ENCODE measurements at places on chromosomes 1 and 21.

GRCh38 chr1:32405672-32406467 is 11.6 kb upstream of the BSDC1 start:
- DNase-seq: no peak

- no peak for DNase-seq
Measured at GRCh38 chr1:115036814-115037507, 7.3 kb downstream of the TSHB start.

DNA sequence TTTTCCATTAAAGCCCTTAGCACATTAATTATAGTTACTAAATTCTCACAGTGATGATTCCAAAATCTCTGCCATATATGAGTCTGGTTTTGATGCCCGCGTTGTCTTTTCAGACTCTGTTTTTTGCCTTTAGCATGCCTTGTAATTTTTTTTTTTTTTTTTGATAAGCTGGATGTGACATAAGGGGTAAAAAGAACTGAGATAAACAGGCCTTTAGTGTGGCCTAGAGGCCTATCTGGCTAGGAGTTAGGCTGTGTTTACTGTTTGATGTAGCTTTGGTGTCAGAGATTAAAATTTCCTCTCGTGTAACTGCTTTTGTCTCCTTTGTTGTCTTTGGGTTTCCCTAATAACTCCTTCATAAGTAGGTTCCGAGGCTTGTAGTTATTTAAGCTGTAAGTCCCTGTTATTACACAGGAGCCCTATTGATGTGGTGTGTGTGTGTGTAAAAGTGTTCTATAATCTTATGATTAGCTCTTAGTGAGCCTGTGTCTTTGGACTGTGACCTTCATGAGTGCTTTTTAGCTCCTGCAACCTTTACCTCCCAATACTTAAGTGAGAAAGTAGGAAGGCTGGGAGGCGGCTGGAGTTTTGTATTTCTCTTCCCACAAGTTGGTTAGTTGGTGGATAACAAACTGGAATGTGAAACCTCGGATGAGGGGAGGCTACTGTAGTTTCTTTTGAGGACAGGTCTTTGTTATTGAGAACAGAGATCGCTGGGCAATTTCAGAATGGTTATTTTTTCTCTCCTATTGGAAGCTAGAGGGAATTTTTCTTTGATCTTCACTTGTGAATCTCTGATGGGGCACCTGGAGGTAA is 19.3 kb downstream of the HS2ST1 start:
- DNase-seq: no peak

GRCh38 chr1:183736343-183736742 is 68.6 kb upstream of the RGL1 start:
- no peak for DNase-seq

DNA sequence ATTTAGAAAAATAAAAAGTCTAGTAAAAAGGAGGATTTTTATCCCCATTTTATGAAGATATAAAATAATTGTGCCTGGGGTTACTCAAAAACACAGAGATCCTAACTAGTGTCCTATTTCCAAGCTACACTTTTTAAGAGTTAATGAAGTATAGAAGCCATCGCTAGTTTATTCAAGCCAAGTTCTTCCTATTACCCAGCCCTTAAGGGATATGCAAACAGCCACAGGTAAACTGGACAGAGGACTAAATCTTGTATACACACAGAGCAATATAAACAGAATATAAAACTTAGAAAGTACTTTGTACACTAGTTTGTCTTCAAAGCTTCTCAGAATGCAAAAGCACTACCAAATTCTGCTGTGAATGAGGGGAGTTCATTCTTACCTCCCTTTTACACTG is 111.1 kb downstream of the RERE start:
- no peak for DNase-seq

DNA sequence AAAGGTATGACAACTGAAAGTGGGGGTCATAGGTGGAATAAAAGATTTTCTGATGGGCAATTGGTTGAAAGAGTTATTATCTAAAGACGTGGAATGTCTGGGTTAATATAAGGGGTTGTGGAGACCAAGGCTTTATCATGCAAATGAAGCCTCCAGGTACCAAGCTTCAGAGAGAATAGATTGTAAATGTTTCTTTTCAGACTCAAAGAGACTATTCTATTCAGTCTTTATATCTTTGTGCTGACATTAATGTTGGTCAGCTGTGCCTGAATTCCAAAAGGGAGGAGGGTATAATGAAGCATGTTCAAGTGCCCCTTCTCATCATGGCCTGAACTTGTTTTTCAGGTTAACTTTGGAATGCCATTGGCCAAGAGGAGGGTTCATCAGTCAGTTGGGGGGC is 145.3 kb downstream of the SETD4 start:
- DNase-seq: no peak

GRCh38 chr1:50879137-50879536 is 80.9 kb downstream of the FAF1 start:
- DNase-seq: no peak

GRCh38 chr1:226476066-226476465 is 68.2 kb upstream of the PARP1 start:
- DNase-seq: no peak

DNA sequence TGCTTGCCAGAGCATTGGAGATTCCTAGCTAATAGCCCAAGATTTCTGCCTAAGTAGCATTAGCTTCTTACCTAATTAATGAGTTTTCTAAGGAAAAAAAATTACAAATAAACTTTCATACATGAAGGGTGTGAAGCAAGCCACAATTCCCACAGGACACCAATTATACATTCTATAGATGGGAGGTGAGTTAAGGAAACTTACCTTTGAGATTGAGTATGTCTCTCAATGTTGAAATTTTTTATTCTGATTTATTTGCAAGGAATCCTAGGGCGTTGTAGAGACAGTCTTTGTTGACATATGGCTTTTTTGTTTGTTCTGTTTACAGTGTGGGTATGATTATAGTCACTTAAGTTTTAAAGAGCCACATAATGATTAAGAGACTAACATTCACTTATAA is 313.0 kb downstream of the RYR2 start:
- no peak for DNase-seq

DNA sequence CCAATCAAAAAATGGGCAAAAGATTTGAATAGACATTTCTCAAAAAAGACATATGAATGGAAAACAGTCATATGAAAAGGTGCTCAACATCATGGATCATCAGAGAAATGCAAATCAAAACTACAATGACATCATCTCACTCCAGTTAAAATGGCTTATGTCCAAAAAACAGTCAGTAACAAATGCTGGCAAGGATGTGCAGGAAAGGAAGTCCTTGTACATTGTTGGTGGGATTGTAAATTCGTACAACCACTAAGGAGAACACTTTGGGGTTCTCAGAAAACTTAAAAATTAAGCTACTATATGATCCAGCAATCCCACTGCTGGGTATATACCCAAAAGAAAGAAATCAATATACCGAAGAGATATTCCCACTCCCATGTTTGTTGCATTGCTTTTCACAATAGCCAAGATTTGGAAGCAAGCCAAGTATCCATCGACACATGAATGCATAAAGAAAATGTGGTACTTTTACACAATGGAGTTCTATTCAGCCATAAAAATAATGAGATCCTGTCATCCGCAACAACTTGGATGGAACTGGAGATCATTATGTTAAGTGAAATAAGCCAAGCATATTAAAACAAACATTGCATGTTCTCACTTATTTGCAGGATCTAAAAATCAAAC is 17.9 kb downstream of the GBP5 start:
- DNase-seq: peak; percentile 36

GRCh38 chr1:207987164-207987563 is 76.2 kb upstream of the CD34 start:
- DNase-seq: no peak

GRCh38 chr1:107776900-107777663 is 187.9 kb downstream of the VAV3 start:
- no peak for DNase-seq

DNA sequence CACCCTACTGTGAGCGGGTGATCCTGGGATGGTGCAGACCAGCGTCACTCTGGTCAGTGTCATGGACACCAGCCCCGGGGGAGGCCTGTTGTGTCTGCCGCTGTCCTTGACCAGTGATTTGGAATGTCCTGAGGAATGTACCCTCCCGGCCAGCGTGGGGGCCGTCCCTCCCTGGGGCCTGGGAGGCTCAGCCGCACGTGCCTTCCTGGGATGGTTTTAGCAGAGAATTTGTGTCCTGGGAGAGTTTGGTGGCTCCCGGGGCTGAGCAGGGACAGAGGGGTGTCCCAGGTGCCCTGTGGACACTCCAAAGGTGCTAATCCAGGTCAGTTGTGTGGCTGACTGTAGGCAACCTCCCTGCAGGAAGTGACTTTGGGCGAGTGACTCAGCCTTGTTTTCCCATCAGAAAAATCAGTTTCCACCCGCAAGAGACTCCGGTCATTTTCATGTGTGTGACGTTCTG is 6.2 kb downstream of the ARHGEF16 start:
- no peak for DNase-seq
